ENCODE measurements at places on chromosomes 11 and 22. TPM values are rescaled to one million over a fixed set of nuclear protein-coding genes. Genes with fewer than 3 reads are reported as not detected.
A peak's percentile ranks its signal among the peaks of the same experiment; 100 is the strongest.

The LZTR1 gene
- total RNA-seq = 39.2 TPM

The HMOX1 gene
- total RNA-seq = 0.39 TPM

The MYO18B gene
- total RNA-seq = 1.6 TPM

The LDHAL6A gene
- total RNA-seq = not detected

The KDM4D gene
- total RNA-seq = 2.4 TPM

The DDTL gene
- total RNA-seq = not detected

The ANO9 gene
- total RNA-seq = 22.2 TPM

The MMP13 gene
- not detected for total RNA-seq

The APOA5 gene
- total RNA-seq = not detected

The ANO5 gene
- 0.28 TPM for total RNA-seq

The THY1 gene
- total RNA-seq = 0.30 TPM

The OR51I1 gene
- not detected for total RNA-seq

The TMEM191C gene
- total RNA-seq = 1.3 TPM

- H3K27me3 ChIP-seq = no peaks in the 10 kb centered on the region
- H3K4me1 ChIP-seq = peaks cover 4% of the 10 kb centered on the region
- no peaks in the 10 kb centered on the region for H3K36me3 ChIP-seq
- no peak overlapping the region for H3K4me3 ChIP-seq
- H3K27ac ChIP-seq = no peak overlapping the region
- DNase-seq = no peak
Measured at GRCh38 chr22:17743661-17744411, 30.4 kb downstream of the BID start.

- H3K4me1 ChIP-seq = peaks cover 20% of the 10 kb centered on the region
- H3K27ac ChIP-seq = peak overlapping the region; percentile 85
- no peak for DNase-seq
- peak overlapping the region; percentile 82 for H3K4me3 ChIP-seq
- no peaks in the 10 kb centered on the region for H3K27me3 ChIP-seq
Measured at GRCh38 chr22:37267661-37268413, 14.5 kb upstream of the CYTH4 start.

GRCh38 chr22:39518144-39518786 lies 2.1 kb upstream of the ATF4 start:
- H3K27me3 ChIP-seq = peaks cover 10% of the 10 kb centered on the region
- DNase-seq = no peak
- peak overlapping the region; percentile 96 for H3K27ac ChIP-seq
- peaks cover 50% of the 10 kb centered on the region for H3K4me1 ChIP-seq

- H3K27me3 ChIP-seq = peaks cover 6% of the 10 kb centered on the region
- peak; percentile 91 for DNase-seq
- peaks cover 32% of the 10 kb centered on the region for H3K36me3 ChIP-seq
- peaks cover 46% of the 10 kb centered on the region for H3K4me1 ChIP-seq
Measured at GRCh38 chr11:58579192-58580129, 598 bp downstream of the ZFP91 start.

DNA sequence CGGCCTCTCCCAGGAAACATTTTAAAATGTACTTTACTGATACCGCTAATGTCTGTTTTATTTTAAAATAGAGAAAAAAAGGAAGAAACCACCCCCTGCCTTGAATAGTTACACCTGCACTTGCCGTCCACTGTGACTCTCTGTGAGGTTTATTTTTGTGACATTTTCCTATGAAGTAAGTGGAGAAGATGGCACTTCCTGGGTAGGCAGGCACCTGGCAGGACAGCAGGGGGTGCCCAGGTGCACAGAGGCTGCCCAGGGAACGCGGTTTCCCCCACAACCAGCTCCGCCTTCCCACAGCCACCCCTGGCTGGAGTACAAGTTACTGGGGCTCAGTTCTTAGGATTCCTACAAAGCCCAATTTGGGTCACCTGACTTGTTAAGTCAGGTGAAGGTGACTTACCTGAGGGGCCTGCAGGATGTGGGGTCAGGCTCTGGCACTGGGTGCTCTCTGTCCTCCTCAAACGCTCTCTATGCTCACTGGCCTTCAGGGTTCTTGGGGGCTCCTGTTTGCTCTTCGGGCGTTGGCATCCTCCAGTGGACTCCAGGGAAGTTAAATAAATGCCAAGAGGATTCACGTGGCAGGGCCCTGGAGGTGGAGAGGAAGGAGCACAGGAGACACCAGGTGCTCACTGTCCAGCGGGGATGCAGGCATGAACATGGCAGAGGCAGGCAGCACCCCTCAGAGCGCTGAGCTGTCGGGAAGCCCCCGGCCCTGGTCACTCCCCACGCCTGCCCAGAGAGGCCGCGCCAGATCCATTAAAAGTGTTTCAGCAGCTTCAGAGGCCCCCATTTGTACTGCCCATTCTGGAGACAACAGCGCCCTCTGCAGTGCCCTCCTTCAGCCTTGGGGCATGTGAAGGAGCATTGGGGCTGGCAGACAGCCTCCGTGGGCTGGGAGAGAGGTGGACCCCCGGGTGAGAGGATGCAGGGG lies 1021.2 kb downstream of the TBC1D22A start:
- no peak for DNase-seq
- H3K4me3 ChIP-seq = no peak overlapping the region
- peaks cover 21% of the 10 kb centered on the region for H3K27me3 ChIP-seq
- no peaks in the 10 kb centered on the region for H3K36me3 ChIP-seq
- no peaks in the 10 kb centered on the region for H3K4me1 ChIP-seq
- H3K27ac ChIP-seq = no peak overlapping the region

GRCh38 chr11:119432484-119433357 lies 9.7 kb upstream of the THY1 start:
- no peak overlapping the region for H3K27ac ChIP-seq
- peaks cover 30% of the 10 kb centered on the region for H3K27me3 ChIP-seq
- no peaks in the 10 kb centered on the region for H3K4me1 ChIP-seq
- peaks cover 6% of the 10 kb centered on the region for H3K36me3 ChIP-seq
- no peak for DNase-seq
- H3K4me3 ChIP-seq = no peak overlapping the region

DNA sequence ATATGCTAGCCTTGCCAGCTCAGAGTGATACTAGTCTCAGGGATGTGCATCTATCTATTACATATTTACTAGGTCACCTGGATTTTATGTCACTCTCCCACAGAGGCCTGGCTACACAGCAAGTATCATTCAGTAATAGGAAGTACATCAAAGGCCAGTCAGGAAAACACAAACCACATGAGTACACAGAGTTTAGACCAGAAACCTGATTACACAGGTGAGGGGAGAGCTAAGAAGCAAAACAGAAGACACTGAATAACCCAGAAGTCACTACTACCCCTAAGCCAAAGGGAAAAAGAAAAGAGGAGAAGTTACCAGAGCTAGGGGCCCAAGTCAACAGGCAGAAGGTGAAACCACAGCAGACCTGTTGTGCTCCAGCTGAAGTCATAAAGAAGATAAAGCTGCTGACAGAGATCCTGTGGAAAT lies 13.3 kb downstream of the LPXN start:
- no peaks in the 10 kb centered on the region for H3K27me3 ChIP-seq
- no peak for DNase-seq
- peak overlapping the region; percentile 3 for H3K4me3 ChIP-seq
- H3K27ac ChIP-seq = peak overlapping the region; percentile 78

- H3K36me3 ChIP-seq = no peaks in the 10 kb centered on the region
- peaks cover 9% of the 10 kb centered on the region for H3K4me1 ChIP-seq
- no peak overlapping the region for H3K27ac ChIP-seq
- H3K27me3 ChIP-seq = no peaks in the 10 kb centered on the region
- H3K4me3 ChIP-seq = no peak overlapping the region
Measured at GRCh38 chr11:125451400-125452124, 44.5 kb downstream of the FEZ1 start.

- DNase-seq = no peak
- H3K27me3 ChIP-seq = peaks cover 30% of the 10 kb centered on the region
- no peak overlapping the region for H3K27ac ChIP-seq
- H3K36me3 ChIP-seq = no peaks in the 10 kb centered on the region
Measured at GRCh38 chr22:38891256-38891655, 19.2 kb upstream of the CBX6 start.

- DNase-seq = no peak
- no peaks in the 10 kb centered on the region for H3K27me3 ChIP-seq
- no peak overlapping the region for H3K4me3 ChIP-seq
- H3K36me3 ChIP-seq = no peaks in the 10 kb centered on the region
- no peaks in the 10 kb centered on the region for H3K4me1 ChIP-seq
- no peak overlapping the region for H3K27ac ChIP-seq
Measured at GRCh38 chr11:106426696-106427095, 349.2 kb downstream of the AASDHPPT start.

DNA sequence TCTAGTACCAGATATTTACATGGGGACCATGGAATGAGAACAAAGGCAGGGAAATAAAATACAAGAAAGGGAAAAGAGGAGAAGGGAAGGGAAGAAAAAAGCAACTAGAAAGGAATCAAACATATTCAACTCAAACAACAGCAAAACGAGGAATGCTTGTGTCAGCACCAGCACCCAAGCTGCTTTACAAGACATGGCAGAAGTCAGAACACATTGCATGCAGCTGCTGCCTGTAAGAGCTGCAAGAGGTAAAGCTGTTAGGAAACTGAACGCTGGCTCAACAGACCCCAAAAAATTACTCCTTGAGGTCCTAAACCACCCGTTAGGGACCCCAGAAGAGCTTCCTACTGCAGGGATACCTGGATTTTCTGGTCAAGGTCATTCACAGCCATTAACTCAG lies 296.9 kb downstream of the OPCML start:
- peaks cover 10% of the 10 kb centered on the region for H3K27me3 ChIP-seq
- H3K27ac ChIP-seq = no peak overlapping the region
- H3K4me1 ChIP-seq = no peaks in the 10 kb centered on the region

DNA sequence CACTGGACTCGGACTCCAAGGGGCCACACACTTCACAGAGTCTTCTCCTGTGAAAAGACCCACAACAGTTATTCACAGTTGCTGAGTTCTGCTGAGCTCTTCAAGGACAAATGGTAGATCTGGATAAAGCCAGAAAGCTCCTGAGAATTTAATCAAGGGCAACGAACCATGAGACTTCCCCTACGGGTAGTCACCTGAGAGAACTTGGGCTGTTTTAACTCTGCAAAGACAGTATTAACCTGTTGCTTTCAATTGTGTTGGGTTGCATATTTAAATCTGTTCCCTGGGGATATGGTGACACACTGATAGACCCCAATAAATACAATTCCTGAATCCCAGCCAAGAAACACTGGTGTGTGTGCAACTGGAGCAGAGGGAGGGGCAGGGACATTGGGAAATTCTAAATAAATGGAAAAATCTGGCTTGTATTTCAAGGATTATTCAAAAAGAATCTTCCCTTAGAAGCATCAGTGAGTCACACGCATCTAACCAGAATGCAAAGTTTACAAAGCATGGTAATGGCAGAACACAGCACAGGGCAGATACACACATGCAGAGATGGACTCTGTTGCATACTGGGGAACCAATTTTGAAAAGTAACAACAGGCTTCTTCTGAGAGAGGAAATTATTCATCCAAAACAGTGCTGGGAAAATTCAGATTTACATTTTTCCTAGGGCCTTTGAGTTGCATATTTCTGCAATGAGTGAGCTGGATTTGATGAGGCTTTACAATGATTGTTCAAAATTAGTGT lies 4.0 kb downstream of the KCNJ1 start:
- no peaks in the 10 kb centered on the region for H3K27me3 ChIP-seq
- peaks cover 3% of the 10 kb centered on the region for H3K4me1 ChIP-seq
- H3K36me3 ChIP-seq = no peaks in the 10 kb centered on the region
- no peak overlapping the region for H3K27ac ChIP-seq
- H3K4me3 ChIP-seq = no peak overlapping the region
- no peak for DNase-seq

GRCh38 chr22:28798810-28799605 lies 1.4 kb downstream of the XBP1 start:
- peak overlapping the region; percentile 92 for H3K4me3 ChIP-seq
- H3K36me3 ChIP-seq = peaks cover 48% of the 10 kb centered on the region
- H3K4me1 ChIP-seq = peaks cover 57% of the 10 kb centered on the region
- peak overlapping the region; percentile 95 for H3K27ac ChIP-seq
- peak; percentile 40 for DNase-seq

GRCh38 chr11:116547571-116547970 lies 225.2 kb downstream of the BUD13 start:
- H3K27me3 ChIP-seq = peaks cover 5% of the 10 kb centered on the region
- H3K4me1 ChIP-seq = no peaks in the 10 kb centered on the region
- H3K27ac ChIP-seq = no peak overlapping the region
- no peak overlapping the region for H3K4me3 ChIP-seq

GRCh38 chr11:132992838-132993631 lies 539.3 kb downstream of the OPCML start:
- H3K27ac ChIP-seq = no peak overlapping the region
- H3K4me1 ChIP-seq = no peaks in the 10 kb centered on the region
- peaks cover 27% of the 10 kb centered on the region for H3K27me3 ChIP-seq
- no peak overlapping the region for H3K4me3 ChIP-seq
- no peaks in the 10 kb centered on the region for H3K36me3 ChIP-seq

DNA sequence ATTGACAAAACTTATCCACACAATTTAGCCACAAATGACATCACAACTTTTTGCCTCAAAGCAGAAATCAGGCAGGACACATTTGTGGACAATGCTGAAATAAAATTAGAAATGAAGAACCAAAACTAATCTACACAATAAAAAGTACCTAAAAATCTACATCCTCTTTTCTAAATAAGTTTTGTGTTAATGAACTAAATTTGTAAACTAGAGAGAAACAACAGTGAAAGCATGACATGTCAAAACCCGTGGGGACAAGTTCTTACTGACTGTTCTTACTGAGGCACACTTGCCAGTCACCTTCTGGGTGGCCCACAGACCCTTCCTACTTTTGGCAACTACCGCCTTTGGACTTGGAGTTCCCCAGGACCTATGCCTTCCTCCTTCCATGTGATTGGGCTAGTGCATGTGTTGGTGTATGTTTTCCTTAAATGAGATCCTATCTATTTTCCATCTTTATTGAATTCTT lies 60.7 kb upstream of the MUC15 start:
- no peak overlapping the region for H3K4me3 ChIP-seq
- no peaks in the 10 kb centered on the region for H3K4me1 ChIP-seq
- no peaks in the 10 kb centered on the region for H3K36me3 ChIP-seq
- no peak for DNase-seq
- H3K27ac ChIP-seq = no peak overlapping the region

GRCh38 chr11:66337103-66337899 lies 1.1 kb upstream of the RIN1 start:
- H3K27me3 ChIP-seq = no peaks in the 10 kb centered on the region
- peaks cover 27% of the 10 kb centered on the region for H3K4me1 ChIP-seq
- DNase-seq = no peak
- H3K27ac ChIP-seq = peak overlapping the region; percentile 83
- peaks cover 8% of the 10 kb centered on the region for H3K36me3 ChIP-seq
- peak overlapping the region; percentile 78 for H3K4me3 ChIP-seq

- H3K27ac ChIP-seq = no peak overlapping the region
- no peaks in the 10 kb centered on the region for H3K36me3 ChIP-seq
- H3K27me3 ChIP-seq = peaks cover 4% of the 10 kb centered on the region
- no peaks in the 10 kb centered on the region for H3K4me1 ChIP-seq
- H3K4me3 ChIP-seq = no peak overlapping the region
Measured at GRCh38 chr11:15806217-15806616, 550.1 kb downstream of the SOX6 start.

DNA sequence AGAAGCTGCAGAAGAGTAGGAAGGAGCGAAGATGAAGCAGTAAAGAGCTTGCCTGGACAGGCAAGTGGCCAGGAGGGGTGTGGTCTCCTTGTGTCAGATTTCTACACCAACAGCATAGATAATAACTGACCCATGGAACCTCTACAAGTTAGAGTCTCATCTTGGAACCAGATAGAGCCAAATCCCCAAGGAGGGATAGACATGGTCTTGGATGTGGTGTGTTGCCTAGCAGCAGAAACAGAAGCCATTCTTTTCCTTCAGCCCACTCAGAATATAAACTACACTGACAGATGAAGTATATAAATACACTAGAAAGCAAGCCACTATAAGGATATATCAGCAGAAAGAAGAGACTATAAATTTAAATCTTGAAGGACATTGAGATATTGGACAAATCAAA lies 4.3 kb upstream of the CARD16 start:
- H3K27me3 ChIP-seq = no peaks in the 10 kb centered on the region
- H3K36me3 ChIP-seq = no peaks in the 10 kb centered on the region
- no peak overlapping the region for H3K4me3 ChIP-seq
- peaks cover 19% of the 10 kb centered on the region for H3K4me1 ChIP-seq
- H3K27ac ChIP-seq = no peak overlapping the region
- DNase-seq = no peak
